CD4-positive, alpha-beta T cell treated with Interleukin-2 at 100 ng/mL for 4 hours (primary cell): ENCODE measurements at places on chromosomes 12 and 14.

- DNase-seq: no peak
These were observed 752 bp downstream of the DACT1 start for GRCh38 chr14:58638231-58639197.

GRCh38 chr12:13194401-13195110 is 2.0 kb upstream of the EMP1 start:
- no peak for DNase-seq

DNA sequence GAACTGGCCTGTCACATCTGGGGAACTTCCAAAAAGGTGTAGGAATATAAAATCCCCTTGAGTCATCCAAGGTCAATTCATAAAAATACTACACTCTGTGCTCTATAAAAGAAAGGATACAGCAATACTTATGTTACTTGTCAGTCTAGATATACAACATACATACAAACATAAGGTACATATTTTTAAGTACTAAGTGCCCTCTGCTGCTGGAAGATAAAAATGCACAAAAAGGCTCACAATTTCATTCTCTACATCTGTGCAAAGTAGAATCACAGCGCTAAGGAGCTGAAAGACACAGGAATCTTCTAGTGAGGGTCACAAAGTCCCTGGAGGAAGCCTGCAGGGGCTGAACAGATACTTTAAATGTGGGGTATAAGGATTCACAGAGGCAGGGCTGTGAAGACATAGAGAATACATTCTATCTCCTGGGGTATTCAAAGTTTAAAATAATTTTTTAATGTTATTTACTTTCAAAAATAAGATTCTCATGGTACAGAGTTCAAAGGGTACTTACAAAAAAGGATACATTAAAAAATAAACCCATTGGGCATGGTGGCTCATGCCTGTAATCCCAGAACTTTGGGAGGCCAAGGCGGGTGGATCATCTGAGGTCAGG is 10.2 kb upstream of the GOLGA5 start:
- peak; percentile 59 for DNase-seq

DNA sequence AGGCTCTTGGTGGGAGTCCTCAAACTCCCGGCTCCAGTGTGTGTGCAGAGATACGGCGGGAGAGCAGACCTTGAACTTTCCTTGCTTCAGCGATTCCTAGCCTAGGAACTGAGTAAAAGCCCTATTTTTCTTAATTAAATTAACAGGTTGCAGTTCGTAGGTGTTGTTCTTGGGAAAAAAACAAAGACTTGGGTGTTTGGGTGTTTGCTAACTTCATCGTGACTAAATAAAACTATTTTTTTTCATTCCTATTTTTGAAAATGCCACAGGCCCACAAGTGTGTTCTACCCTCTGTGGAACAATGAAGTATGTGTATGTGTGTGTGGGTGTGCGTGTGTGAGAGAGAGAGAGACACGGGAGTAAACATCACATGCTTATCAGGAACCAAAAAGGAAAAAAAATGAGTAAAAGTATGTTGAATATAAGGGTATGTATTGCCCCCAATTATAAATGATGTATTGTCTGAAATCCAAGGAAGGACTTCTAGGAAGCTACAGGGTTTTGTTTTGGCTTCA is 651 bp downstream of the TMEM117 start:
- DNase-seq: peak; percentile 18

DNA sequence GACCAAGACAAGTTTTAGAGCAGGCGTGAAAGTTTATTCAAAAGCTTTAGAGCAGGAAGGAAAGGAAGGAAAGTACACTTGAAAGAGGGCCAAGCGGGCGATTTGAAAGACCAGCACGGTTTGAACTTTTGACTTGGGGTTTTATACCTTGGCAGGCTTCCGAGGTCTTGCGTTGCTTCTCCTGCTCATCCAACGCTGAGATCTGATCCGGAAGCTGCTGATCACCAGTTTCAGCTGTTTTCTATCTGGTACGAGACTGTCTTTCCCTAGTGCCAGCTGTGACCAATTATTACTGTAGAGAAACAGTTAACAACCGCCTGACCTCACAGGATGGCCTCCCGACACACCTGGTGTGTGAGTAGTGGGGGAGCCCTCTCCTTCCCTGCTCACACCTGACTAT is 20.6 kb upstream of the SNRPF start:
- DNase-seq: no peak

- peak; percentile 59 for DNase-seq
These were observed 4.7 kb downstream of the CLEC2D start for GRCh38 chr12:9674226-9674590.

- peak; percentile 16 for DNase-seq
These were observed 16.0 kb upstream of the OR6S1 start for GRCh38 chr14:20657216-20658211.

DNA sequence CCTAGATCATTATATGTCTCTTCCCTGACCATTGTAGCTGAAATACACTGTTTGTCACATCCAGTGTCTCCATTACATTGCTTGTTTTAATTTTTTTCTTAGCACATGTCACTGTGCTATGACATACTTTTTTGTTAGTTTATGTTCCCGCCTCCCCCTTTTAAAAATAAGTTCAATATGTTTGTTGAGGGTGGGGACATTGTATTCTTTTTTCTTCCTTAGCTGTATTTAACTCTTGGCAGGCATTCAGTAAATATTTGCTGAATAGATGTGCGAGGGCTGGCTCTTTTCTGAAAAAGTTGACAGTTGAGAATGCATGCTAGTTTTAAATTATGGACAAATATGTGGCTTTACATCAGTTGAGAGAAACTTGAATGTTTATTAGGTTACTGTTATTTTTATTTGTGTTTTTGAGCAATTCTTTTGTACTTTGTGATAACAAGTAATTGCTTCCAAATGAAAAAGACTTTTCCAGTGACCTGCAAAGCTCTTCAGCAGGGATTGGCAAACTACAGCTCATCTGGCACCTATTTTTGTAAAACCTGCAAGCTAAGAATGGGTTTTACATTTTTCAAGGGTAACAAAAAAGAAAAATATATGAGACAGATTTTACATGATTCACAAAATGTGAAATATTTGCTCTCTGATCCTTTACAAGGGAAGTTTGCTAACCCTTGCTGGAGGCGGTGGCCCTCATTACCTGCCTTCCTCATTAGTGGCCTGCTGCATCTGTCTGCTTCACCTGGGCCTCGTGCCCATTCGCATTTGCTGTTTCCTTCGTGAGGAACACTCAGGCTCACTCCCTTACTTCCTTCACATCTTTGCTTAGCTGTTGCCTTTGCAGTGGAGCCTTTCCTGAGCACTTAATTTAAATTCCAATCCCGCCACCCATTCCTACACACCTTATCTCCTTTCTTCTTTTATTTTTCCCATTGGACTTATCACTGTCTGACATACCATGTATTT is 229.4 kb downstream of the ERC1 start:
- DNase-seq: no peak

- DNase-seq: no peak
These were observed 13.3 kb upstream of the LRP1-AS start for GRCh38 chr12:57160741-57161140.

DNA sequence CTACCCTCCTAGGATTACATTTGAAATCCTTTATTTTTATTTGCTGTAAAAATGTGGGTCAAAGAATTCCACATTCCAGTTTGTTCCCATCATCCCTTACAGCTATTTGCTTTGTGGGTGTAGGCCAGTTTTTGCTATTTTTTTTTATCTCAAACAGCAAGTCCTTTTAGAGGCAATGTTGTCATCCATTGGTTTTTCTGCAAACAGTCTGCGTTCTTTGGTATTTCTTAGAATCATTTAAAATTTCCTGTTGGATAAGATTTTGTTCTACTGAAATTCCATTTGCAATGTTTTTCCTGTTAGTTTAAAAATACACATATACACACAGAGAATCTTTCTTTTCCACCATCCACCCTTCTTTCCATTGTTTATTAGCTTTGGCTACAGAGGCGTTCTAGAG is 53.3 kb upstream of the STK38L start:
- no peak for DNase-seq

GRCh38 chr12:107094183-107094448 is 767 bp upstream of the CRY1 start:
- DNase-seq: no peak

DNA sequence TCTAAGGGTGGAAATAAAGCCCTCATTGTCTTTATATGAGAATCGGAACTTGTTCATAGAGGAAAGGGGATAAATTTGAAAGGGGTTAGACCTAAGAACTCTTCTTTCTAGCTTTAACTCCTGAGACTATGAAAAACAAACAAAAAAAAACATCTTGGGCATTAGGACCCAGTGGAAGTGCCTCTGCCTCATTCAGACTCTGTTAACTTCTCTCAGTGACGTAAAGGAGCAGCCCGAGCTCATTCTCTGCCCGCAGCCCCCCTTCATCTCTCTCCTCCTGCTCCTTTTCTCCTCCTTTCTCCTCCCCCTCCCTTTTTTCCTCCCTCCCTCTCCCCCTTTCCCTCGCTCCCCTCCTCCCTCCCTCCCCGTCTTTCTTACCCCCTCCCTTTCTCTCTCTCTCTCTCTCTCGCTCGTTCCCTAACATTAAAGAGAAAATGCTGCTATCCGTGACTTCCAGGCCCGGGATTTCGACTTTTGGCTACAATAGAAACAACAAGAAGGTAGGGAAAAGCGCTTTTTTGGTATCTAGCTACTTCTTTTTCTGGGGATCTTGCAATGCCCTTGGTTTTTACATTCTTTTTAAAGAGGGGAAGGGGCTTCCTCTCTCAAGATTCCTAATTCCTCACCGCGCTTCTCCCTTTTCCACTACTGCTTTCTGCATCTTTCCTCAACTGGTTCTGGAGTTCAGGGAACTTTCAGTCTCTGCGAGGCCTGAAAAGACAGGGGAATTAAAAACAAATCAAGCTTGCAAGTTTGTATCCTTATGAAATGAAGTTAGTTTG is at the start of gene RBMS2:
TSS of gene RBMS2 (plus strand) at position 231 of the 782 bp plus-strand sequence. CDS start at position 435, 204 bp downstream.
- DNase-seq: peak; percentile 5

GRCh38 chr14:74733221-74733620 is 20.3 kb downstream of the FCF1 start:
- DNase-seq: no peak

DNA sequence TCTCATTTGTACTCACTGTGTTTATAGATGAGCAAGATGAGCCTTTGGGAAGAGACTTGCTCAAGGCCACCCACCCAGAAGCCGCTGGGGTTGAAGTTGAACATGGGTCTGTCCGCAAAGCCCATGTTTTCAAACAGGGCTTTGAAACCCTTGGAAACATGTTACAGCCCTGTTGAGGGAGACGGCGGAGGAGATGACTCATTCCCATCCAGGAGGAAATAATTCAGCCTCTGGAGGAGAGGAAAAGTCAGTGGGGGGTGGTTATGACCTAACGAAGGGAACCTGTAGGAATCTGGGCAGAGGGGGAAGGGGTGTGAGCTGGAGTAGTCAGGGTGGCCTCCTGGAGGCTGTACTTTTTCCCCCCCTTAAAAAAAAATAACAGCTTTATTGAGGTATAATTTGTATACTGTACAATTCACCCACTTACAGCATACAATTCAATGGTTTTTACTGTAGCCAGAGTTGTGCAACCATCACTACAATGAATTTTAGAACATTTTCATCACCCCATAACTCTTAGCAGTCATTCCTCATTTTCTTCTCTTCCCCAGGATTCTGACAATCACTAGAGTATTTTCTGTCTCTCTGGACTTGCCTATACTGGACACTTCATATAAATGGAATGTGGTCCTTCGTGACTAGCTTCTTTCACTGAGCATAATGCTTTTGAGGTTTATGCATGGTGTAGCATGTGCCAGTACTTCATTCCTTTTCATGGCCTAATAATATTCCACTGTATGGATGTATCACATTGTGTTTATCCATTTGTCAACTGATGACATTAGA is 1.9 kb upstream of the RIN3 start:
- no peak for DNase-seq

GRCh38 chr12:34396006-34396860 is 373.9 kb downstream of the ALG10 start:
- DNase-seq: no peak

DNA sequence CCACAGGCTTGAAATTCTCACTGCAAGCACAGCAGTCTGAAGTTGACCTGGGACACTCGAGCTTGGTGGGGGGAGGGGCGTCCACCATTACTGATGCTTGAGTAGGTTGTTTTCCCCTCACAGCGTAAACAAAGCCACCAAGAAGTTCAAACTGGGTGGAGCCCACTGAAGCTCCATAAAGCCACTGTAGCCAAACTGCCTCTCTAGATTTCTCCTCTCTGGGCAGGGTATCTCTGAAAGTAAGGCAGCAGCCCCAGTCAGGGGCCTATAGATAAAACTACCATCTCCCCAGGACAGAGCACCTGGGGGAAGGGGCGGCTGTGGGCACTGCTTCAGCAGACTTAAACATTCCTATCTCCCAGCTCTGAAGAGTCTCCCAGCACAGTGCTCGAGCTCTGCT is 31.7 kb upstream of the ST8SIA1 start:
- no peak for DNase-seq

- DNase-seq: no peak
These were observed at the start of gene PRKD1 for GRCh38 chr14:29927376-29928116. TSS of gene PRKD1 (minus strand) at chr14:29927847.

GRCh38 chr14:70097576-70098249 is 91.0 kb downstream of the SLC8A3 start:
- DNase-seq: no peak

- no peak for DNase-seq
These were observed 63.2 kb downstream of the KLHL28 start for GRCh38 chr14:44898551-44898950.

DNA sequence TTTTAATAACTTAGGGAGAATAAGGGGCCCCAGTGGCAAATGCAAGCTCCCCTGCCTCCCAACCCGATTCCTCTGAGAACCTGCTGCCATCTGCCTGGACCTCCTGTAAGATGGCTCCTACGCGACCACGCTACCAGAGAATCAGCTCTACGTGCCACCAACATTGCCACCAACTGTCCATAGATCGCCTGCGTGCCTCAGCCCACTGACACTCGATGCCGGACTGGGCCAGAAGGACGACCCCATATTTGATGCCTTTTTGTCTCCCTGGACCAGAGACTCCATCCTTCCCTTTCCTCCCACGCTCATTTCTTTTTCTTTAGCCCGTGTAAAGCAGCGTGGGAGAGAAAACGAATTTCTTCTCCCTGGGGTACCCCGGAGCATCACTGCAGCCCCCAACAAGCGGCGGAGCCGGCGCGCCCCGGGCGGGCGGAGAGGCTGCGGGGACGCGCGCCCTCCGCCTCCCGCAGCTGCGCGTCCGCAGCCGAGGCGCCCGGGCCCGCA is 565 bp upstream of the KLHL42 start:
- no peak for DNase-seq

GRCh38 chr14:64772397-64772950 is 68.2 kb downstream of the PLEKHG3 start:
- no peak for DNase-seq

GRCh38 chr12:12691549-12691948 is 4.4 kb downstream of the GPR19 start:
- no peak for DNase-seq

GRCh38 chr12:50353404-50353803 is 43.0 kb downstream of the FAM186A start:
- DNase-seq: no peak
